ENCODE measurements at places on chromosomes 1 and 21.

GRCh38 chr1:202157945-202158344, 2.5 kb downstream of the PTPN7 start:
- DNase-seq, result no peak

- DNase-seq, result no peak
Measured at GRCh38 chr1:178434899-178435435, 61.8 kb downstream of the CLEC20A start.

DNA sequence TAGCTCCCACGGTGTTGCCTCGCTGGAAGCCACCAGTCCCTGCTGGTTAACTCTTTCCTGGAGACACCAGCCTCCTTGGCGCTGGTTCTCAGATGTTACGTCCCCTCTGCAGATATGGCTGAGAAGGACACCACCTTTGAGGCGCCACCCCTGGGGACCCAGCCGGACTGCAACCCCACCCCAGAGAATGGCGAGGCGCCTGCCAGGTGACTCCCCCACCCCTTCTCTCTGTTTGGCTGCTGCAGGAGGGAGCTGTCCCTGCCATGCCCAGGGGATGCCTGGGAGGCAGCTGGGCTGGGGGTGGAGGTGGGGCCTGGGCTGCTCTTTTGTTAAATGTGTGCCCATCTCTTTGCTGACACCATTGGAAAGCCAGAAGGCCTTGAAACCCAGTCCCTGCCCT, 43.6 kb upstream of the TNFRSF1B start:
- DNase-seq, result no peak

- DNase-seq, result no peak
Measured at GRCh38 chr1:193705554-193705981, 519.2 kb upstream of the B3GALT2 start.

DNA sequence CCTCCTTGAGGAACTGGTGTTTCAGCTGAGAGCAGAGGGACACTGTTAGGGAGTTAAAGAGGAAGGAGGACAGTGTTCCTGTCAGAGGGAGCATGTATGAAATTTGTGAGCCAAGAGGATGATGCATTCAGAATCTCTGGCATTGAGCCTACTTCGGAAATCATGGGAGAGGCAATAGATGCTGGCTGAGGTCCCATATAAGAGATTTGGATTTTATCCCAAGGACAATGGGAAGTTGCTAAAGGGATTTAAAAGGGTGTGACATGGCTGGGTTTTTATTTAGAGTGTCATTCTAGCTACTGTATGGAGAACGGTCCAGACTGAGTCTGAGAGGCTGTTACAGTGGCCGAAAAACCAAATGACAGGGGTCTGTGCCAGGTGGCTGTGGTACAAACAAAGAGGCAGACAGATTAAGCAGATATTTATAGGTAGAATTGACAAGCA, 403.2 kb upstream of the B3GALT2 start:
- no peak for DNase-seq

GRCh38 chr1:204029016-204029415, 43.9 kb upstream of the SOX13 start:
- no peak for DNase-seq

DNA sequence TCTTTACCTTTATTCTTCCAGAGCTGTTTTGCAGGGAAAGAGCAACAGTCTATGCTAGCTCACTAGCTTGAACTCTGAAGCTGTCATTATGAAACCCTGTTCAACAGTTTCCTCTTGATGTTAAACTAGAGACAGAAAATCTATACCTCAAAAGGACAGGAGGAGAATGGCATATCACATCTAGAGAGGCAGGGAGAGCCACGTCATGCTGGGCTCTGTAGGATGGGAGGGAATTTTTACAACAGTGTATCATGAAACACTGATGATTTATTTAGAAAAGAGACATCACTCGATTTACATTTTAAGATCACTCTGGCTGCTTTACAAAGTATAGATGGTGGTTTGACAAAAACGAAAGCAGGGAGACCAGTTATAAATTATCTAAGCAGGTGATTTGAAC, 224.9 kb upstream of the COA6 start:
- DNase-seq, result no peak

DNA sequence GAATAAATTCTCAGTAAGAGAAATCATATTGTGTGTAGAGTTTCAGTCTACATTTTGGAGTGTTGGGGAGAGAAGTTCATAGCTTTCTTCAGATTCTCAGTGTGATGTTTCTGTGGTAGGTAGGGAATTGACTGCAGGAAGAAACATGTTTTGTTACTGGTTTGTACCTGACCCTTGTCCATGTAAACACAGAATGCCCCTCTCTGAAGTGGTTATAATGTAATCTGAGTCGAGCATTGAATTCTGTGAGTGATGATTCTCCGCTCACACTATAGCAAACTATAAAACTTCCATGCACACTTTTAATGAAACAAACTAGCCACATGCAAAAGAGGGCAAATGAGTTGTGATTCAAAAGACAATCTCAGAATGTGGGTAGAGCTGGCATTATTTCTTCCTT, 433.2 kb downstream of the USP25 start:
- DNase-seq, result no peak

DNA sequence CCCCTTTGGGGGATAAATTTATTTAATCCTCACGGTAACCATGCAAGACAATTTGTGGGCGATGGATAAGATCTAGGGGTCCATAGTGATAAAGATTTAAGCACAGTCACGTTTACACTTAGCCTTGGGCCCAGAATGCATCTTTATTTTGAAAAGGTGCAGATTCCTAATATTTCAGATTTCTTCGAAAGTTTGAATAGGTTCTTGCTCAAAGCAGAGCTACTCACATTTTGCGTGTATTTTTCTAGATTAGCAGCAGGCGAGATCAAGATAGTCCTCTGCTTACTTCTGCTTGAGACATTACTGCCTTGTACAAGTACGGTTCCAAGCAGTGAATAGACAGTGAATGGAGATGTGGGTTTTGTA, 647 bp downstream of the TSEN15 start:
- DNase-seq, result no peak

GRCh38 chr1:15504436-15504835, 19.6 kb downstream of the CASP9 start:
- no peak for DNase-seq

DNA sequence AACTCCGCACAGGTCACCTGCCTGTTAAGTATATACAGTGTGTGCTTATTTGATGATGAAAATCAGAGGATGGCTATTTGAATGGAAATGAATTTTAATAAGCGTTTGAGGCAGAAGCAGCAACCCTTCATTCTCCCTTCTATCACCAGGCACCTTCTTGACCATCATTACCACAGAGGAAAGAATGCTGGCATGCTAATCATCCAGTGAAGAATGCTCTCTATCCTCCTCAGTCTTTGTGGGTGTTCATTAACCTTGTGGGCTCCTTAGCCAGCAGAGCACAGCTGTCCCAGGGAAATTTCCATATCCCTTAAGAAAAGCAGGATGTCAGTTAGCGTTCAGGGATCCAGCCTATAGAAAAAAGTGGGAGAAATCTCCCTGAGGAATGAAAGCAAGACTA, 428.0 kb upstream of the CAMK1G start:
- DNase-seq, result no peak

Data from mucosa of descending colon (tissue), 3 donors.